Progenitor cell of endocrine pancreas (in vitro differentiated cells): ENCODE measurements at places on chromosomes 12 and 14. TPM values are rescaled to one million over a fixed set of nuclear protein-coding genes. Genes with fewer than 3 reads are reported as not detected.

GRCh38 chr12:71484272-71484905, 44.8 kb downstream of the LGR5 start:
- H3K27me3 ChIP-seq: peaks cover 2% of the 10 kb centered on the region
- no peaks in the 10 kb centered on the region for H3K36me3 ChIP-seq
- H3K4me1 ChIP-seq: no peaks in the 10 kb centered on the region
- no peak overlapping the region for H3K27ac ChIP-seq
- H3K4me3 ChIP-seq: no peak overlapping the region
- DNase-seq: no peak

DYNC1H1 gene
- total RNA-seq: 501 and 519 TPM in 2 replicates

ST8SIA1 gene
- total RNA-seq: 5.2 and 5.3 TPM in 2 replicates

WNT1 gene
- not detected in 2 replicates for total RNA-seq

GRCh38 chr14:35687335-35687939, 121.7 kb downstream of the RALGAPA1 start:
- H3K27ac ChIP-seq: no peak overlapping the region
- no peaks in the 10 kb centered on the region for H3K4me1 ChIP-seq
- no peak for DNase-seq
- H3K4me3 ChIP-seq: no peak overlapping the region
- peaks cover 2% of the 10 kb centered on the region for H3K36me3 ChIP-seq
- H3K27me3 ChIP-seq: no peaks in the 10 kb centered on the region
